Jurkat, Clone E6-1 (cell line): ENCODE measurements at places on chromosomes 11 and 22.

- no peak for DNase-seq
Observed at GRCh38 chr22:49214976-49215375, 612.7 kb downstream of the BRD1 start.

- DNase-seq = peak; percentile 50
Observed at GRCh38 chr11:34624069-34624468, 3.2 kb downstream of the EHF start.

DNA sequence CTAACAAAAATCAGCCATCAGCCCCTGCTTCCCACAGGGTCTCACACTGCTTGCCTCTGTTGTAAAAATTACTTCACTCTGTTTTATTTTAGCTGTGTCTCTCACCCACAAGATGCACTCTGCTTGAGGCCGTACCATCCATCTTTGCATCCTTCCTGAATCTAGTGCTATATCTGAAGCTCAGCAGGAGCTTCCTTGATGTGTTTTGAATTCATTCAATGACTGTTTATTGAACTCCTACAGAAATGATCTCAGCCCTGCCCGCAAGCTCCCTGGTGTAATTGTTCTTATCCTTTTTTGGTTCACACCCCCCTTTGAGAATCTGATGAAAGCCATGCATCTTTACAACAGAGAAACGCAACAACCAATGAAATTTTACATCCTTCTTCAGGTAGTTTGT is 310.2 kb upstream of the ZC3H12C start:
- DNase-seq = no peak

- no peak for DNase-seq
Observed at GRCh38 chr11:102309621-102310541, 7.4 kb upstream of the BIRC3 start.

- peak; percentile 37 for DNase-seq
Observed at GRCh38 chr11:124108156-124108555, 7.1 kb upstream of the VWA5A start.

GRCh38 chr22:47161631-47162030 is 399.2 kb downstream of the TBC1D22A start:
- no peak for DNase-seq

GRCh38 chr11:72048766-72049460 is 31.4 kb downstream of the NUMA1 start:
- DNase-seq = no peak

DNA sequence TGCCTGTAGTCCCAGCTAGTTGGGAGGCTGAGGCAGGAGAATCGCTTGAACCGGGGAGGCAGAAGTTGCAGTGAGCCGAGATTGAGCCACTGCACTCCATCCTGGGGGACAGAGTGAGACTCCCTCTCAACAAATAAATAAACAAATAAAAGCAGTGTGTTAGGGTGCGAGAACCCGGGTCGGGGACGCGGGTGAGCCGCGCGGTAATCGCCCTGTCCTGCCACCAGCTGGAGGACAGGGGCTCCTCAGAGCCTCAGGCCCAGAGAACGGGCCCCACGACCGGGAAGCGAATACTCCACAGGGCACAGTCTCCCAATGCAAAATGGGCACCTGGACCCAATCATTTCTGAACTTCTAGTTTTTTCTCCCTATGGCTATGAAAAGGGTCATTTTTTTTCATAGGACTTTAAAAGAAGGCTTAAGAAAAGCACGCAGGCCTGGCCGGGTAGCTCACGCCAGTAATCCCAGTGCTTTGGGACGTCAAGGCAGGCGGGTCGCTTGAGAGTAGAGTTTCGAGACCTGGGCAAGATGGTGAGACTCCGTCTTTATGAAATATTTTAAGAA is 744 bp upstream of the MCM5 start:
- peak; percentile 18 for DNase-seq

GRCh38 chr11:77096591-77097019 is 6.0 kb upstream of the OMP start:
- DNase-seq = no peak

DNA sequence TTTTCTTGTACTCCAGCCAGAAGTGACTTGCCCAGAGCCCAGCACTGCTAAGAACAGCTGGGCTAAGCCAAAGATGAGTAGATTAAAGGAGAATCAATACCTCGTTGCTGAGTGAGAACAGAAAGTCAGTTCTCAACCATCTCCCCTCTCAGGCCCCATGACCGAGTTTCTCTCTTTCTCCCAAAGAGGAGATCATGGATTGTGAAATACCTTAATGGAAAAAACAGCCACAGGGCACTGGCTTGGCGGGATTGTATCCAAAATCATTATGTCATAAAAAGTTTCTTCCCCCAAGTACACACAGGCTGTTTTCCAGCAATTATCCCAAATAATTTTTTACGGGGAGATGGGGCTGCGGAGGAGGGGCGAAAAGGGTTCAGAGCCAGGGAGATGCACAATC is 111.8 kb upstream of the TMEM45B start:
- DNase-seq = no peak

- no peak for DNase-seq
Observed at GRCh38 chr22:20606784-20607128, 99.3 kb downstream of the MED15 start.

DNA sequence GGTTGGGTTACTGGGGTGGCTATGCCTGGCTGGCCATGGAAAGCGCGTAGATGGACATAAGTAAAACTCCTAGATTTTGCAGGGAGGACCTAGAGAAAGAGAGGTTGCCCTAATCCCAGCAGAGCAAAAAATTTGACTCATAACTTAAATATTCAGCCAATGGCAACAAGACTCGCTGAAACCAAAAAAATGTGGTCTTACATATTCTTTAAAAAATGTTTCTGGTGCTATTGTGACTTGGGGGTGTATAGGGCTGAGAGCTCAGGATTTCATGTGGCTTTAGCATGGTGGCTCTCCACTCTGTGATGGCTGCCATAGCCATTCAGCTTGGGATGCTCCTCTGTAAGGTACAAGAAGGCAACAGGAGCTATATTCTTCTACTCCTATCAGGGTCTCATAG is 27.2 kb upstream of the PDGFD start:
- DNase-seq = no peak

GRCh38 chr11:12808519-12808918 is 134.3 kb downstream of the TEAD1 start:
- no peak for DNase-seq

DNA sequence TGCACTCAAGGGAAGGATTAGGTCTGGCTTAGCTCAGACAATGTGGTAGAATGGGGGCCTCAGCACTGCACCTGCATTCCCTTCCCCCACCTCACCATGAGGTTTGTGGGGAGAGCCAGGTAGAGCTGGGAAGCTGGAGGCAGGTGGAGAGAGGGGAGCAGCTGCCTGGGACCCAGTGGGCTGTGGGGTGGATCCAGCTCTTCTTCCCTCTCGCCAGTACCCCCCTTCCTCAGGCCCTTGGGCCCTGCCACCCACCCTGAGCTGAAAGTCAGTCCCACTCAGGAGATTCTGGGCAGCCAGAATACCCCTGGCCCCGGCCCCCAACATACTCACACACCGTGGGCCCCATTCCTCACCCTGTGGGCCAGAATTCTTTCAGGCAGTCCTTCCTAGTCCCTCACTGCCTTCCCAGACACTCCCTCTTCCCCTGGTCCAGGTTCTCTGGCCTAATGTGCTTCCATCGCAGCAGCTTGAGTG is 3.1 kb upstream of the POLD4 start:
- DNase-seq = no peak

DNA sequence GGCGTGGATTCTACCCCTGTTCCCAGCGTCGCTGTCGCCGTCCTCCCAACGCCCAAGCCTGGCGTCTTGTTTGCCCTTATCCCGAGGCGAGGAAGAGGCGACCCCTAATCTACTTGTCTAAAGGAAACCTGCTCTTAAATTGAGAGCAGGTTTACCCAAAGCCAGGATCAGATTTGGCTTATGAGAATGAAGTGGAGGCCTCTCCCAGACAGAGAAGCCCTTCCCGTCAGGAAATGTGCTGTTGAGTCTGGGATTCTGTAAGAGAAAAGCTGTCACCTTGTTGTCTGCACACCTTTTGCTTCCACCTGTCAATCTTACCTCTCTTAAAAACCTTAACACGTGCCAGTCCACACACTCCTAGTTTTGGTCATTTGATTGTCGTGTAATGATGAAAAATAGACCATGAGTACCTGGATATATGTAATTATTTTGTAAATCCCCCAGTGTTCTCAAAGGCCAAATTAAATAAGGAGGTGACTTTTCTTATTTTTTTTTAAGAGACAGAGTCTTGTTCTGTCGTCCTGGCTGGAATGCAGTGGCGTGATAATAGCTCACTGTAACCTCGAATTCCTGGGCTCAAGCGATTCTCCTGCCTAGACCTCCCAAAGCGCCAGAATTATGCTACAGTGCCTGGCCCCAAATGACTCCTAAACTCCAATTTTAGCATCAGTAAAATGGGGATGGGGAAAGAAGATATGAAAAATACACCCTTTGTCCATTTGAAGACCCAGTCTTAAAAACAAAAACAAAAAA is 627 bp downstream of the GTF2H1 start:
- no peak for DNase-seq

GRCh38 chr11:130114281-130114680 is 44.6 kb downstream of the APLP2 start:
- DNase-seq = no peak

- DNase-seq = no peak
Observed at GRCh38 chr11:82996966-82997606, 74.6 kb downstream of the RAB30 start.

GRCh38 chr22:45262931-45263462 is 21.8 kb upstream of the UPK3A start:
- DNase-seq = no peak

- DNase-seq = peak; percentile 44
Observed at GRCh38 chr11:112555491-112556364, 295.1 kb upstream of the PLET1 start.

- peak; percentile 67 for DNase-seq
Observed at GRCh38 chr11:64652586-64653387, 61.8 kb downstream of the SLC22A12 start.

GRCh38 chr11:80041136-80042000 is 600.5 kb upstream of the TENM4 start:
- no peak for DNase-seq

- DNase-seq = no peak
Observed at GRCh38 chr11:69193151-69193550, 37.4 kb downstream of the SMIM38 start.

GRCh38 chr11:86089659-86090058 is 20.8 kb upstream of the PICALM start:
- no peak for DNase-seq

GRCh38 chr22:23113847-23114720 is 27.7 kb downstream of the RSPH14 start:
- DNase-seq = no peak

DNA sequence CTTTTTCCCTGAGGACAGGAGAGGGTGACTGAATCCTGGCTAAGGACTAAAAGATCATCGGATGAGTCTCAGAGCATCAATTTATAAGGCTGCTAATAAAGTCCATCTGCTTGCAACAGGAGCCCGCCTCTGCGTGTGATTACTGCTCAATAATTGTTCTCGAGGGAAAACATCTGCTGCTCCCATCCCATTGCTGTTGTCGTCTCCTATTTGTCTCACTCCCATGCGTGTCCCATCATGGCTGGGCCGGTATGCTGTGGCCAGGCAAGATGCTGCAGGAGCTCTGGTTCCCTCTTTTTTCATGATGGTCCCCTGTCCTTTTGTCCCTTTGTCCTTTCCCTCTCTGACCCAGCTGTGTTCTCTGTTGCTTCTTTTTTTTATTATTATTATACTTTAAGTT is 121.2 kb downstream of the SPATA19 start:
- no peak for DNase-seq

GRCh38 chr11:122742301-122743018 is 86.9 kb downstream of the UBASH3B start:
- DNase-seq = no peak

DNA sequence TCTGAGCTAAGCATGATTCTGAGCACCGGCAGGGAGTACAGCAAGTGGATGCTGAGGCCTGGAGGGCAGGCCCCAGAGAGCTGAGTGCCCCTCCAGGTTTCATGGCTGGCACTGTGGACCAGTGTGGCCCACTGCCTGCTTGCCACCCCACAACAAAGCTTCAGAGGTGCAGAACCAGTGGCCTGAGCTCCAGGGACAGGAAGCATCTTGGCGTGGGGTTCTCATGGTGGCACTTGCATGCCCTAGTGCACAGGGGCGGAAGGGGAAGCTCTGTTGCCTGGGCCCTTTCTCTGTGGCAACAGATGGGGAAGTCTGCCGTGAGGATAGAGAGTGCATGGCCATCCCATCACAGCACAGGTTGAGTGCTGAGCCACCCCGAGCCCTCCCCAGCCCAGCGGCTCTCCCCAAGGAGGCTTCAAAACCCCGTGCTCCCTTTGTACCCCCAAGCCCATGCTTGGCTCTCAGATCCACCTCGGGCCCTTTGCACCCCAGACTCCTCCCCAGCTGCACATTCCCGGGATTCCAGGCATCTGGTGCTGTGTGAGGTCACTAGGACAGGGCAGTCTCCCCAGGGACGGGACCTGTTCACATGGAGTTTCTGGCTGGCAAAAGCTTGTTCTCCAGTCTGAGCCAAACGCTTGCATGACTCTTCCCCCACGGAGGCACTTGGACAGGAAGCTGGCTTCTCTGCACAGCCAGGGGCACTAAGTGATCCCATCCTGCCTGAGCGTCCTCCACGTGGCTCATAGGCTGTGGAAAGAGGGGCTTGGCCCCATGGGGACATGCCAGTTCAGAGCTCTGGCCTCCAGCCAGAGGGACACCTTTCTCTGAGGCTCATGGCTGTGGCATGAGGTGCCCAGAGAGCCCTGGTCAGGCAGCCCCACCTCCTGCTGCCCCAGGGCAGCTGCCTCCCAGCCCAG is 4.2 kb downstream of the SLC25A1 start:
- no peak for DNase-seq

- DNase-seq = no peak
Observed at GRCh38 chr22:28927630-28928029, 44.3 kb downstream of the ZNRF3 start.

- DNase-seq = peak; percentile 35
Observed at GRCh38 chr22:44460691-44461375, 37.2 kb downstream of the RTL6 start.

- peak; percentile 7 for DNase-seq
Observed at GRCh38 chr11:106160494-106160893, 83.0 kb downstream of the AASDHPPT start.

DNA sequence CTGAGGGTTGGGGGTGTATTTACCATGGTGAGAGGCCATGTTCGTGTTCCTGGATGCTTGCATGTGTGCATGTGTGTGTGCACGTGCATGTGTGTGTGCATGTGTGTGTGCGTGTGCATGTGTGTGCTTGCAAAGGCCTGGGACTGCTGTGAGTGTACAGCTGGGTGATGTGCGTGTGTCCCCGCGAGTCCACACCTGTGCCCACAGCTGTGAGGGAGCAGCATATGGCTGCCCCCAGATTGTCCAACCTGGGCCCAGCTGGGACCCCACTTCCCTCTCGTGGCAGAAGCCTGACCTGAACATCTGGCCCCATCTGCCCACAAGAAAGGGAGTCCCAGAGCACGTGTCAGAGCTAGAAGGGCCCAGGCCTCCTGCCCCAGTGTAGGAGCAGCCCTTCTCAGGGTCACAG is 8.4 kb upstream of the CD248 start:
- DNase-seq = peak; percentile 75
